ENCODE measurements at places on chromosomes 1 and 21.

- no peak for DNase-seq
Observed at GRCh38 chr1:79113836-79114235, 107.3 kb upstream of the ADGRL4 start.

- no peak for DNase-seq
Observed at GRCh38 chr1:117077267-117077666, 17.1 kb downstream of the TTF2 start.

- DNase-seq, result no peak
Observed at GRCh38 chr1:91809317-91809716, 76.6 kb downstream of the TGFBR3 start.

DNA sequence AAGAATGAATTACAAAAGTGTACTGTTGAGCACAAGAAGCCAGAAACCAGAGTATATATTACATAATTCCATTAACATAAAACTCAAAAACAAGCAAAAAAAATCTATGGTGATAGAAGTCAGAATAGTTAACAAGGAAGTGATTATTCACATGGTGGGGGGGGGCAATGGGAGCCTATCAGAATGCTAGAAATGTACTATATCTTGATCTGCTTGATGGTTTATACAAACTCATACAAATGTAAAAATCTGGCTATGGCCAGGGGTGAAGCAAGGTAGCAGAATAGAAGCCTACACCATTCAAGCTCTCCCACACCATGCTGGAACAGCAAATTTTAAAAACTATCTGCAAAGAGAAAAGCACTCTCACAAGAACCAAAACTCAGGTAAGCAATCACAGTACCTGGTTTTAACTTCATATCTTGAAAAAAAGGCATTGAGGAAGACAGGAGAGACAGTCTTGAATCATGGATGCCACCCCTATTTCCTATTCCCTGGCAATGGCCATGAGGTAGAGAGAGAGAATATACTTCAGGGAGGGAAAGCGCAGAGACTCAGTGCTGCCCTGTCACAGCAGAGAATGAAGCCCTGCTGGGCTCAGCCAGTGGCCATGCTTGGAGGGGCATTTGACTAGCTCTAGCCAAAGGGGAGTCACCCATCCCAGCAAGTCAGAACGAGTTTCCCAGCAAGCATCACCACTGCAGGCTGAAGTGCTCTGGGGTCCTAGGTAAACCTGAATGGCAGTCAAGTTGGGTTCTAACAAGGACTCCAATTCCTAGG is 73.8 kb downstream of the CDC42BPA start:
- DNase-seq, result no peak

DNA sequence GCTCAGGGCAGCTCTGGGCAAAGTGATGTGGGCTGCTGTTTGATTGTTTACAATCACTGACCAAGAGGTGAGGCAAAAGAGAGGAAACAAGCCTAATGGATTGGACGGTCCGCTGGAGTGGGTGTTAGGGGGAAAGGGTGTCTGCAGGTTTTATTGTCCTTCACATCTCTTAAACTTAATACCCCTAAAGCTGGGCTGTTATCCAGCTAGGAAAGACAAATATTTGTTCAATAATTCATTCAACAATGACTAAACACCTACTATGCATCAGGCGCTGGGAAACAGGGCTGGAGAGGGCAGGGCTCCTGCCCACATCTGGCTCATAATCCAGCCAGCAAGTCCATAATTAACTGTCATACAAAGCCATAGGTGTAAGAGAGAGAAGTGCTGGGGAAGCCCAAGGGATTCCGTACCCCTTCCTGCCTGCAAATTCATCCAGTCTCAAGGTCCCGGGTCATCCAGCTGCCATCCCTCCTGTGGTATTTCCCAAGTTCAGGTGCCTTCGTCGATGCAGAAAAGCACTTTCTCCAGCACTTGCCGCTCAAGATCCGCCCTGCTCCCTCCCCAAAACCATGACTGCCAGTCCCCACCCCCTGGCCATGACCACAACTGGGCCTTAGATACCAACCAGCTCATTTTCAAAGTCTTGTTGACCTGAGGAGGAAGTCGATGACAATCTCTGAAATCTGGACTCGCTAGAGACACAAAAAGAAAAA is 10.7 kb downstream of the TMEM63A start:
- no peak for DNase-seq

- DNase-seq, result no peak
Observed at GRCh38 chr1:205714190-205714905, 34.0 kb upstream of the SLC45A3 start.

GRCh38 chr1:70874818-70875217 is 172.8 kb downstream of the PTGER3 start:
- no peak for DNase-seq

- DNase-seq, result no peak
Observed at GRCh38 chr1:67618285-67619018, 66.5 kb upstream of the GADD45A start.

DNA sequence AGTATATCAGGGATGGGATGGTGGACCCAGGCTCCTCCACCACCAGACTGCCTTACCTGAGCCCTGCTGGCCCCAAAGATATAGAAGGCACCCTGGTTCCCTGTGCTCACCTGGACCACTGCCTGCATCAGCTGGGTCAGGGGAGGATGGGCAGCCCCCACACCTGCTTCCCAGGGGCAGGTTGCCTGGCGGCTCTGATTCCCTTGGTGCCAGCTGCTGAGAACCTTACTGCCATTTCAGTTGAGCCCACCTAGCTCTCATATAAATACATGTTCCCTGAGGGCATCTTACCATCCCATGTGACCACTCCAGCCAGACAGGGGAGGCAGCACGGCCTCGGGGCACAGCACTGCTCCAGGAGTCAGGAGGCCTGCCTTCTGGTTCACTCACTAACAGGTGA is 24.4 kb downstream of the PSEN2 start:
- DNase-seq, result no peak

GRCh38 chr1:23098463-23099170 is 70.0 kb downstream of the LUZP1 start:
- DNase-seq, result peak; percentile 67

- no peak for DNase-seq
Observed at GRCh38 chr1:3550511-3551289, 60.6 kb downstream of the MEGF6 start.

- no peak for DNase-seq
Observed at GRCh38 chr1:83997631-83998030, 1.3 kb downstream of the TTLL7 start.

DNA sequence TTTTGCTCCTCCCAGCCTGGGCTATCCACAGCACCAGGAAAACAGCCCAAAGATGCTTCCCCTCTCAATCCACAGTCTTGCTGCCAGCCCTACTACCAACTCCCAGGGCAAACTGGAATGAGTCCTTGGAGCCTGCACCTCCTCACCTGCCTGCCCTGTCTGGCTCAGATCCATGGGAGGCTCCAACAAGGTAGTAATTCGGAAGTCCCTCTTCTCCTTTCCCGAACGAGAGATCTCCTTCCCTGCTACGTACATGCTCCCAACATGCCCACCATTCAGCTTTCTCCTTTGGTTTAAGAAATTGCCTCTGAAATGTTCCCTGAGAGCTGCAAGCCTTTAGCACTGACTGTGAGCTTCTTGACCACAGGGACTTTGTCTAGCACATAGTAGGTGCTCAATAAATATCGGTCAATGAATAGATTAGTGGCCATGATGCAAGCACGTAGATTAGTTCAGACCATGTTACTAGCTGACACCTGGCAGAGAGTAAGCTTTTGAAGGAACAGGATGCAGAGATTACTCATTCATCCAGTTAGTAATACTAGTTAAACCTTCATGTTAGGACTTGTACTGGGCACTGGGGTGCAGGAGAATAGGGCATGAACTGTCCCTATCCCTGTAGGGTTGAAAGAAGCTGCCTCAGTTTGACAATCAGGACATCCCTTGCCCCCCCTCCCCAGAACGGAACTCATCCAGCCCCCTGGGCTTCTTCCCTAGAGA is 80.1 kb downstream of the DISP3 start:
- DNase-seq, result no peak

DNA sequence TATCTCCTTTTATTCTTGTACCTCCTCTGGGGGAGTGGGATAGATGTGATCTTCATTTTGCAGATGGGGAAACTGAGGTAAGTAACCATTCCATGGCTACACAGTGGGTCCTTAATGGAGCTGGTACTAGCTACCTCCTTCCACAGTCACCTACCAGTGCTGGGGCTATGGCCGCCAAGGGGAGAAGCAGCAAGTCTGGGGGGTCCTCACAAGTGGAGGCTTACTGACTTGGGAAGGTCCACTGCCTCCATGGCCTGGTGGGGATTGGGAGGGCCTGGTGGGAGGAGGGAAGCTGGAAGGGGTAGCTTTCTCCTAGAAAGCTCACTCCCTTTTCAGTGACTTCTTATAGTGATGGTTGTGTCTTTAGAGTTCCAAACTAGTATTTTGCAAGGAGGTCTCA is 5.9 kb upstream of the FOXO6 start:
- no peak for DNase-seq

- DNase-seq, result no peak
Observed at GRCh38 chr1:33986390-33987095, 122.7 kb downstream of the HMGB4 start.

- DNase-seq, result no peak
Observed at GRCh38 chr1:167330601-167331293, 110.1 kb downstream of the POU2F1 start.

DNA sequence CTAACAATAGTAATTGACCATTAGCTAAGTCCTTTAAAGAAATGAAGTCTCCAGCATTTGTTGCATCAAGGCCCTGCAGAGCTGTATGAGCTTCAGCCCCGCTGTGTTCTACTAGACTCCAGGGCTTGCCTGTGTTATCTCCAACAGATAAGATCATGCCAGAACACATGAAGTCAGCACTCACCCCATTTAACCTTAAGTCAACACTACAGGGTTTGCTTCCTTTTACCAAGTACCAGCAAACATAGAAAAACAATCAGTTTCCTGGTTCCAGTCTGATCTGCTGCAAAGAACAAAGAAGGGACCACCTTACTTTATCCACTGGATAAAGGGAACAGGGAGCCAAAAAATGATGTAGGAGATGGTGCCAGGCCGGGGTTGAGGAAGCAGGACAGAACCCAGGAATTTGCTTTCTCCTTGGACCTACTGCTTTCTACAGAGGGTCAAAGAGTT is 41.3 kb upstream of the ENAH start:
- DNase-seq, result no peak

GRCh38 chr1:115794976-115795639 is 26.6 kb upstream of the CASQ2 start:
- no peak for DNase-seq

- DNase-seq, result no peak
Observed at GRCh38 chr1:159705251-159705903, 9.0 kb downstream of the CRP start.

- DNase-seq, result no peak
Observed at GRCh38 chr1:184078564-184079249, 27.2 kb downstream of the TSEN15 start.

DNA sequence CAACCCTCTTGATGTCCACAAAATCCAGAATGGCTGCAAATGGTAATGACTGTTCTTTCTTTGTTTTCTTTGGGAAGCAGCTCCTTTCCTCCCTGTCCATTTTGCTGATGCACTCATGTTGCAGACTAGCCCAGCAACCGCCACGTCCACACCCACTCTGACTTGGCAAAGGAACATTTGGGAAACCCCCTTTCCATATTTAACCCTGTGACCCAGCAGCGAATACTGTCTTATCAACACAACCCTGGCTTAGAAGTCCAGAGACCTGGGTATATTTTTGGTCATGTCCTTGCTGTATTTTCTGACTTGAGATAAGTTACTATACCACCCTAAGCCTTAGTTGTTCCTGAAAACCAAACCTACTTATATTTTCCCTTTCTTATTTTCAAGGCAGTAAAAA is 18.1 kb upstream of the SHE start:
- no peak for DNase-seq

Measured in CD4-positive, alpha-beta memory T cell (primary cell).